Activated T-helper 2 cell treated with anti-CD3 and anti-CD28 coated beads, Interferon-gamma antibody, Interleukin-2, Interleukin-4, amounts not matched to agents 10 μg/mL and 5 μg/mL and 100 μg/mL, durations not matched to agents 14 hours and 24 hours and 36 hours (primary cell): ENCODE measurements at places on chromosomes 11 and 22. TPM values are rescaled to one million over a fixed set of nuclear protein-coding genes. Genes with fewer than 3 reads are reported as not detected.
A peak's percentile ranks its signal among the peaks of the same experiment; 100 is the strongest.

DNA sequence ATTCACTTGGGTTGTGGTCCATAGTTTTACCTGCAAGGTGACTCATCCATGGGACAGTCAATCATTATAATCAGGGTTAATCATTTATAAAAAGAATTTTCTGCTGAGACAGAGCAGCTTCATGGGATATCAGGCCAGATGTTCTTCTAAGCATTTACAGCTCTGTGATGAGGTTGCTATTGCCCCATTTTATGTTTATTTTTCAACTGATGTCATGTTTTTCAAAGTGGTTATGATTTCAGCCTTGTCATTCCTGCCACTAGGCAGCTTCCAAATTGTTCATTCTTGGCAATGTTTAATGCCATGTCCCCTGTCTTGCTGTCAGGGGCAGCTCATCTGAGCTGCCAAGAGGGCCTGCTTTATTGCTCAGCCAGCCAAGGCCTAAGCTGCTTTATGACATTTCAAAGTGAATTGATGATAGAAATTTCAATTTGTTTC is 35.9 kb upstream of the ZBED5 start:
- no peak overlapping the region for H3K4me3 ChIP-seq
- no peak overlapping the region for H3K27ac ChIP-seq

DNA sequence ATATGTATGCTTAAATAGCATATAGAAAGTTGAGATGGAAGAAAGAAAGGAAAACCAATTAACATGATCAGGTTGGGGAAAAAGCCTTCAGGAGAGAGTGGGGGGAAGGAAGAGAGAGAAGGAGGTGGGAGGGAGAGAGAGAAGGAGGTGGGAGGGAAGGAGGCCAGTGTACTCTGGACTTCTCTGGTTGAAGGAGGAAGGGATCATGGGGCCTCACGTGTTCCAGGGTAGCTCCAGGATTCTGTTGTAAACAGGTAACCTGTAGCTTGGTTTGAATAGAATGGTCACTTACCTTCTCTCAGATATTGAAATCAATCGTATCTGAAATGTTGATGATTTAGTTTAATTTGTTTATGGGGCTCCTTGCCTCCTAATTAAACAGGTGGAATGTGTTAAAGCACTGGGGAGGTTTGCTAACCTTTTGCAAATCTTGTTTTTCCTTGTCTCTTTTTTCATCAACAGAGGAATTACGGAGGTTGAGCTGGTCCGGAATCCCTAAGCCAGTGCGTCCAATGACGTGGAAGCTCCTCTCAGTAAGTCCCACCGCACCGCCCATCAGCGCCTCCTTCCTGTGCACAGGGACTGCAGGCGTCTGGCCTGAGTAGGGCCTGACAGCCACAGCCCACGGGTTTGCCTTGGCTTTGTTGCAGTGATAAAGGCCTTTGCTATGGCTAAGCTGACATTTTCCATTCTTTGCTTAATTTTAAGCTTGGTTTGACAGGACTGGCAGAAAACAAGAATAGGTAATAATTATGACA is 115.9 kb downstream of the TBC1D22A start:
- H3K27me3 ChIP-seq, result no peaks in the 10 kb centered on the region
- H3K36me3 ChIP-seq, result peaks cover 12% of the 10 kb centered on the region
- peak overlapping the region; percentile 61 for H3K27ac ChIP-seq
- DNase-seq, result no peak
- peaks cover 7% of the 10 kb centered on the region for H3K4me1 ChIP-seq

DNA sequence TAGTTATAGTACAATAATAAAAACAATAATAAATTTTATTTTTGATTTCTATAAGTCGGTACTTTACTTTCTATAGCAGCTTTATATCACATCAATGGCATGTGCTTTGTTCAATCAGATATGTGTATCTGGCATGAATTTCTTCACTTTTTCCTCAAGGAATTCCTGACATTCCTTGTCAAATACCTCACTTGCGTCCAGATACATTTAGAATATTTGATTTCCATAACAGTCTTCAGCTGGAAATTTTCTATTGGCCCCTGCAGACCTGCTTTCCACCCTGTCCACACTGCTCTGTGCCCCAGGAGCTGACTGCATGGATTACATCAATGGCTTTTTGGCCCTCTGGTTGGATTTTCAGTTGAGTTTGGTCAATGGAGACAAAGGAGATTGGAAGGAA is 93.2 kb downstream of the FAR1 start:
- H3K27me3 ChIP-seq, result peaks cover 6% of the 10 kb centered on the region
- no peak for DNase-seq
- H3K36me3 ChIP-seq, result no peaks in the 10 kb centered on the region

- no peaks in the 10 kb centered on the region for H3K4me1 ChIP-seq
- H3K27me3 ChIP-seq, result peaks cover under 1% of the 10 kb centered on the region
- no peak overlapping the region for H3K4me3 ChIP-seq
- no peaks in the 10 kb centered on the region for H3K36me3 ChIP-seq
- H3K27ac ChIP-seq, result no peak overlapping the region
Measured at GRCh38 chr11:92776676-92777075, 192.8 kb upstream of the MTNR1B start.

- no peaks in the 10 kb centered on the region for H3K4me1 ChIP-seq
- DNase-seq, result no peak
- H3K4me3 ChIP-seq, result no peak overlapping the region
- no peaks in the 10 kb centered on the region for H3K36me3 ChIP-seq
- no peaks in the 10 kb centered on the region for H3K27me3 ChIP-seq
Measured at GRCh38 chr11:26909515-26909914, 84.4 kb upstream of the FIBIN start.

- H3K36me3 ChIP-seq, result peaks cover 38% of the 10 kb centered on the region
- peak overlapping the region; percentile 15 for H3K27ac ChIP-seq
- H3K4me3 ChIP-seq, result peak overlapping the region; percentile 88
- peaks cover 32% of the 10 kb centered on the region for H3K4me1 ChIP-seq
Measured at GRCh38 chr11:65113839-65114238, 2.2 kb downstream of the TM7SF2 start.

Gene ANO9
- total RNA-seq, result 35.4 and 36.9 TPM in 2 replicates

Gene RAB38
- total RNA-seq, result 2.0 and 2.3 TPM in 2 replicates

Gene ADM2
- total RNA-seq, result 2.2 and 2.9 TPM in 2 replicates

Gene ZC3H12C
- total RNA-seq, result 16.7 and 17.5 TPM in 2 replicates

Gene CHADL
- total RNA-seq, result 0.11 and 0.62 TPM in 2 replicates

Gene C22orf39
- 26.2 and 26.9 TPM in 2 replicates for total RNA-seq
